ENCODE measurements at places on chromosomes 3 and 15. TPM values are rescaled to one million over a fixed set of nuclear protein-coding genes. Genes with fewer than 3 reads are reported as not detected.

CD276 gene
- polyA plus RNA-seq: not detected

DCLK3 gene
- polyA plus RNA-seq: not detected

TADA3 gene
- 38.2 TPM for polyA plus RNA-seq

ACKR2 gene
- polyA plus RNA-seq: not detected

ERICH6 gene
- polyA plus RNA-seq: 0.27 TPM

BFSP2 gene
- not detected for polyA plus RNA-seq
